ENCODE measurements at places on chromosomes 13 and 19.

GRCh38 chr13:74695021-74695800, 561.0 kb upstream of the KLF12 start:
- DNase-seq, result no peak

- peak; percentile 5 for DNase-seq
These were observed 140.9 kb downstream of the TBC1D4 start for GRCh38 chr13:75341028-75341427.

DNA sequence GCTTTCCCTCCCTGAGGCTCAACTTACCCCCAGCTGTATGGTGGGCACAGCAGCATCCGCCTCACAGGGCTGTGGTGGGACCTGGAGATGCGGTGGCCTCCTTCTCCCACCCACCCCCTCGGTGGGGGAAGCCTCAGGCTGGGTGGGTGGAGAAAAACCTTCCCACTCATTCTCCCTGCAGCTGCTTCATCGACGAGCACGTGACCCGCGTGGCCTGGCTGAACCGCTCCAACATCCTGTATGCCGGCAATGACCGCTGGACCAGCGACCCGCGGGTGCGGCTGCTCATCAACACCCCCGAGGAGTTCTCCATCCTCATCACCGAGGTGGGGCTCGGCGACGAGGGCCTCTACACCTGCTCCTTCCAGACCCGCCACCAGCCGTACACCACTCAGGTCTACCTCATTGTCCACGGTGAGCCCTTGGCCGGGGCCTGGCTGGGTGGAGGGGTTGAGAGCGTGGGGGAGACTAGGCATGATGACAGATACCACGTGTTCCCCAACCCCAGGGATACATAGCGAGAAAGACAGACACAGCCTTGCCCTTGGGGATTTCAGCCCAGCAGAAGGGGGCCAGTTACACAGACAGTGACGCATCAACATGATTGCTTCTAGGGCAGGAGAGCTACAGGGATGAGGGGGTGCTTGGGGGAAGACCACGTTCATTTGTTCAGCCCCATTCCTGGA, 12.2 kb downstream of the IGLON5 start:
- DNase-seq, result no peak

DNA sequence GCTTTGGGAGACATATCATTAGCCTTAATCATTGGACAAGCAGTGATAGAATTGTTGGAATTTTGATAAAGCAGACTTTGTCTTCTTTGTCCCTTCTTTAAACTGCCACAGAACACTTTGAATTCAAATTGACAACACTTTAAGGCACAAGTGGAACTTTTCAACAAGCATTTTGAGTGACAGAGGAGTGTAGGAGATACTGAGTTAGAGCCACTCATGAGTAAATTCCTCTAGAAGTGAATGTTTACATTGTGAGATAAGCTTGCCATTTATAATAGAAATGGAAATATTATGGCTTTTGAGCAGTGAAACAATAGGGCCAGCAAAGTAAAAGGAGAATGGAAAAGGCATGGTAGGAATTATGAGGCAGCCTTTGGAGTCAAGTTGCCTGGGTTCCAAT, 515.8 kb downstream of the SLITRK6 start:
- no peak for DNase-seq

- peak; percentile 66 for DNase-seq
These were observed 7.0 kb downstream of the MOB3A start for GRCh38 chr19:2089001-2089711.

DNA sequence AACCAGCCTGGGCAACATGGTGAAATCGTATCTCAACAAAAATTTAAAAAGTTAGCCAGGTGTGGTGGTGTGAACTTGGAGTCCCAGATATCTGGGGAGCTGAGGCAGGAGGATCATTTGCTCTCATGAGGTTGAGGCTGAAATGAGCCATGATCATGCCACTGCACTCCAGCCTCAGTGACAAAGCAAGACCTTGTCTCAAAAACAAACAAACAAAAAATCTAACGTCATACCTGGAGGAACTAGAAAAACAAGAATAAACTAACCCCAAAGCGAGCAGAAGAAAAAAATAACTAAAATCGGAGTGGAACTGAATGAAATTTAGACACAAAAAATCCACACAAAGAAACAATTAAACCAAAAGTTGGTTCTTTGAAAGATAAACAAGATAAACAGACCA, 1885.1 kb downstream of the OLFM4 start:
- DNase-seq, result no peak

GRCh38 chr19:42281827-42282762, 13.0 kb downstream of the CIC start:
- DNase-seq, result no peak

GRCh38 chr13:50124536-50125303, 109.5 kb downstream of the KCNRG start:
- DNase-seq, result peak; percentile 92

- no peak for DNase-seq
These were observed 106.1 kb downstream of the ZIC5 start for GRCh38 chr13:99865420-99865930.

Data from memory B cell (primary cell).